ENCODE measurements at places on chromosomes 16 and 17.

DNA sequence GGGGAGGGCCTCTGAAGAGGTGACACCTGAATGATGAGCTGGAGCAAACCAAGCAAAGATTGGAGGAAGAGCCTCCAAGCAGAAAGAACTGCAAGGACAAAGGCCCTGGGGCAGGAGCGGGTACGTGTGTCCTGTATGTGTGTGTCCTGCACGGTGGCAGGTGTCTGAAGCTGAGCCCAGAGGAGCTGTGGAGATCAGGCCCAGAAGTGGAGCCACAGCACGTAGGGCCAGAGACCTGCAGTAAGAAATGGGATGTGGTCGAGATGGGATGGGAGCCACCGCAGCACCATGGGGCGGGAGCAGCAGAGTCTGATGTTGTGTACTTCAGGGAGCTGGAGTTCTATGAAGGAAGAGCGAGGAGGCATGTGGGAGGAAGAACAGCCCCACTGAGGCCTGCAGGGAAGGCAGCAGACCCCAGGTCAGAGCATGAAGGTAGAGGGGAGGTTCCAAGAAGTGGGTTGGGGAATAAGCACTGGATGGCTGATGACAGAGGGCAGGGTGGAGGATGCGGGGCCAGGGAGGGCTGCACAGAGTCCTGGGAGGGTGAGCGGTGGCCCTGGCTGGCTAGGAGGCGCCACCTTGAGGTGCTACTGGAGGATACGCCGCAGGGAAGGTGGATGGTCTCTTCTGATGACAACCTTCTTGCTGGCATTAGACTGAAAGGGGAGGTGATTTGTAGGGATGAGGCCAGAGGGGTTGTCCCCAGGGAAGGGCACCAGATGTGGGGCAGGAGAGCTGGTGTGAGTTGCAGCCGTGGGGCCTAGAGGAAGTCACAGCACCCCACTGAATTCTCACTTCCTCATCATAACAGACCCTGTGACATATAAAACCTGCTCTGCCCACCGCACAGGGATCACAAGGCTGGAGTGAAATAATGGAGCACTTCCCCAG lies 10.6 kb upstream of the CETP start:
- DNase-seq = no peak

DNA sequence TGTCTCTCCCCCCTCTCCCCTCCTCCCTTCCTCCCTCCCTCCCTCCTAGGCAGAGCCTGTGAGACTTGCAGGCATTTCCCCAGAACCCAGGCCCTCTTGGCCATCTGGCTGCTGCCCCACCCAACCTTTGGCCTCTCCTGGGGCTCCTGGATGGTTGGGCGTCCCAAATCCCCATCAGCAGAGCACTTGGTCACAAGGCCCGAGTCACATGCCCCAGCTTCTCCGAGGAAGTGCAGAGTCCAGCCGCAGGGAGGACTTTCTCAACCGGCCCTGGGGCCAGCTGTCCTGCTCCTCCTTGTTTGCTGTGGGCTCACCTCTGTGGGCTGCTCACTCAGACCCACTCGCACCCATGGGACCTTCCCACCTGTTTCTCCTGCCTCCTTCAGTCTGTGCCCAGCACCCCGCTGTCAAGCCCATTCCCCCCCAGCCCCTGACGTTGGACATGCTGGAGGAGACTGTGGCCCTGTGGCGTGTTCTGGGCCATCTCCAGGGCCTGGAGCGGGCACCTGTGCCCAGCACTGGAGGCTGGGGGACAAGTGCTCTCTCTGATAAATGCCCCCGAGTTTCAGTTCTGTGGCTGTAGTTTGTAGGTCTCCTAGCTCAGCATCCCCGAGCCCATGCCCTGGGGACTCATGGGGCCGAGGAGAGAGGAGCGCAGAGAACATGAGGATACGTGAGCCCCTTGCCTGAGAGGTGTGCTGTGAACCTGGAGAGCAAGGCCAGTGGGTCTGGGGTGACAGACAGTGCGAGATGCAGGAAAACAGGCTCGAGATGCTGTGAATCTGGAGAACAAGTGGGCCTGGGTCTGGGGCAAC lies 42.3 kb upstream of the ZNF750 start:
- no peak for DNase-seq

DNA sequence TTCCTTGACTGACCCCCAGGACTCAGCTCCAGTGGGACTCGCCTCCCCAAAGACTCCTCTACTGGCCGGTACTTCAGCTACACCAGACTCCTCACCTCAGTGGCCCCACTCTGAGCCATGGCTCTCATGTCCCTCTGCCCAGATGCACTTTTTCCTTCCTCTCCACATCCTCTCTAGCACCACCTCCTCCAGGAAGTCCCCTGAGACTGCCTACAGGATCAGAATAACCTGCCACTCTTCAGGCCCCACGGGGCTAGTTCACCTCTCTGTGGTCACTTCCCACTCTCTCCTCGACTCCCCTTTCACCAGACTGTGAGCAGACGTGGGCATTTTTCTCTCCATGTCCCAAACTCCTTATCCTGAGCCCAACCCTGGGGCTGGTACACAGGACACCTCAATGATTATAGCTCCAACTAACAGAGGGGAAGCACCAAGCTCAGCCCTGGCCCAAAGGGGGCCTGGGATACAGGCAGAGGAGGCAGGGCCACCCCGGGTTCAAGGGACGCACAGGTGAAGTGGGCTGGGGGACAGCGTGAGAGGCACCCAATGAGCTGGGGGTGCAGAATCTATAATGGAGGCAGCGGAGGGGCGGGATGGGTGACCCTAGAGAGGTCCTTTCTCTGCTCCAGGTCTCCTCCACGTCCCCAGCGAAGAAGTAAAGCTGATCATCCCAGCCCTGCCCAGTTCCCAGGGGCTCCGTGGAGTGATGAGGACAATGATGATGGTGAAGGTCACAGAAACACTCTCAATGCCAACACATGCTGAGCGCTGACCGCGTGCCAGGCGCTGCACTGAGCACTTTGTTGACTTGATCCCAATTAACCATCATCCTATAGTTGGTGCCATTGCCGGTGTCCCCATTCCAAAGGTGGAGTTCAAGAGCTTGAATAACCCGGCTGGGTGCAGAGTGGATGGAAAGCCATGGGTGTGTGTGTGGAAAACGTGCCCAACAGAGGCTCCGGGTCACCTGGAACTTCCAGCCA lies 3.9 kb downstream of the TRPV3 start:
- no peak for DNase-seq

GRCh38 chr16:25570131-25570530 lies 121.6 kb upstream of the HS3ST4 start:
- no peak for DNase-seq

DNA sequence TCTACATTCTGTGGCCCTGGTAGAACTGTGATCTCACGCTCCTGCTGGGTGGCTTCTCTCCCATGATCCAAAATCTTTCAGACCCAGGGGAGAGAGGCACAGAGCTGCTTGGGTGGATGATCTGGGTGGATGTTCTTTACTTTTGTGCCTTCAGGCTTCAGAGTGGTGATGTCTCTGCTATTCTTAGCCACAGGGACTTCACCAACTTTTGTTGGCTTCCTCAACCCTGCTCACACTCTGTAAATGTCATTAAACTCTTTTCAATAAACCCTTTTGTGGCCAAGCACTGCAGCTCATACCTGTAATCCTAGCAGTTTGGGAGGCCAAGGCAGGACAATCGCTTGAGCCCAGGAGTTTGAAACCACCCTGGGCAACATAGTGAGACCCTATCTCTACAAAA lies 7.6 kb downstream of the CLEC10A start:
- DNase-seq = no peak

GRCh38 chr17:78458736-78459335 lies 80.4 kb downstream of the PGS1 start:
- DNase-seq = no peak

GRCh38 chr17:77456951-77457548 lies 316.3 kb downstream of the SEC14L1 start:
- DNase-seq = no peak

GRCh38 chr17:11340803-11341202 lies 99.8 kb downstream of the SHISA6 start:
- no peak for DNase-seq
